ENCODE measurements at places on chromosomes 16 and 17.

DNA sequence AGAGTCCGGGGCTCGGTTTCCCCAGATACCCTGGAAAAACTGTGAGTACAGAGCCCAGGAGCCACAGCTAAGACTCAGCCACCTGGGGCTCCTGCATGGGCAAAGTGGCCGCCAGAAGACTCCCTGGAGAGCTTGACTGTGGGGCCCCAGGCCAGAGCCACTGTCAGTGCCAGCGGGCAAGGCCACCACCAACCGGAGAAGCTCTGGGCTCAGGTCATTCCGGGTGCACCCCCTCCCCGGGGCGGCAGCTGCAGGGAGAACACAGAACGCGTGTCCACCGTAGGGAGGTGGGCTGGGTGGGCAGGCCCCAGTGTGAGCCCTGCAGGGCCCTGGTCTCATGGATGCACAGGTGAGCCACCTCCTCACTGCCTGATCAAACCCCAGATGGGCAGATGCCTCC, 22.3 kb upstream of the RBFOX3 start:
- no peak for DNase-seq

DNA sequence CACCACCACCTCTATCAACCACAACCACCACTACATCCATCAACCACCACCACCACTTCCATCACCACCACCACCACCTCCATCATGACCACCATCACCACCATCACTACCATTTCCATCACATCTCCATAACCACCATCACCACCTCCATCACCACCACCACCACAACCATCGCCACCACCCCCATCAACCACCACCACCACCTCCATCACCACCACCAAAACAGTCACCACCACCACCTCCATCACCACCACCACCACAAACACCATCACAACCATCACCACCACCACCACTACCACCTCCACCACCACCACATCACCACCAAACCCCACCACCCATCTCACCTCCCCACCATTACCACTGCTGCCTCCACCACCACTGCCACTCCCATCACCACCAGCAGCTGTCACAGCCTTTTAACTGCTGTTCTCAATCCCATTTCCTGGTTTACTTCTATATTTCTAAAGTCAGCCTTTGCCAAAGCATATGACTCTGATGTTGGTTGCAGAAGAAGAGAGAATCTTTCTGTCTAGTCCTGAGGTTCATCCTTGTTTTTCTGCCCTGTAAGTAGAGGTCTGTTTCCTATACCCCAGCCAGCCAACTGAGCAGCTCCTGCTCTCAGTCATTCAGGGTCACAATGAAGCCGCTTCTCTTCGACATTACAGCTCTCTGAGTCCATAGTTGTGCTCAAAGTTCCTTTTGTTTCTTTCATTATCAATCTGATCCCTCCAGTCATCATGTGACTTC, 14.0 kb downstream of the MARCHF10 start:
- DNase-seq = no peak

DNA sequence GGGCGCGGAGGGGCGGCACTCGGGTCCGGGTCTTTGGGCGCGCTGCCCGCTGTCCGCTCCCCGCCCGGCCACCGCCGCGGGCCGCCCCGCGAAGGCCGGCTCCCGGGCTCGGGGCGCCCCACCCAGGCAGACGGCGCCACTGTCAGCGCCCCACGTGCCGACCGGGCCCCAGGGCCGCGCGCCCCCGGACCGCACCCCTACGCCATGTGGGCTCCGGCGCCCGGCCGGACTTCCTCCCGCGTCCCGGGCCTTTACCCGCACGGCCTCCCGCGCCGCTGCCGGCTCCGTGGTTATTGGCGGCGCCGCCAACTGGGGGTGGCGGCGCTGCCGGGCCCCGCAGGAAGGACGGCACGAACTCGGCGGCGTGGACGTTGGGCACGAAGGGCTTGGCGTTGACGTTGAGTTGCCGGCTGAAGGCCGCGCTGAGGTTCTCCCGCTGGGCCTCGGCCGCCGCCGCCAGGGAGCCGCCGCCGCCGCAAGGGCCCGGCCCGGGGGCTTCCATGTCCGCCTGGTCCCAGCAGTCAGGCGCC, 577 bp downstream of the GSPT1 start:
- no peak for DNase-seq

DNA sequence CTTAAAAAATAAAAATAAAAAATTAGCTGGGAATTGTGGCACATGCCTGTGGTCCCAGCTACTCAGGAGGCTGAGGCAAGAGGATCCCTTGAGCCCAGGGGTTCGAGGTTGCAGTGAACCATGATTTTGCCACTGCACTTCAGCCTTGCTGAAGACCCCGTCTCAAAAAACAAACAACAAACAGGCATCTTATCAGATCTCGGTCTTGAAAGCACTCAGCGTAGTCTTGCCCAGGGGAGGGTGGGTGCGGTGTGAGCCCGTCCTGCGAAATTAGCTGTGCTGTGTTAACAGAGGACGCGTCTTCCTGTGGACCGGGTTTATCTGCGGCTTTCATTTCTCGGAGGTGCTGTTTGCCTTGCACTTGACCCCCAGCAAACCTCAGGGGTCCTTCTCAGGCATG, 5.4 kb downstream of the GAA start:
- DNase-seq = no peak

GRCh38 chr16:57648125-57648524, 19.7 kb downstream of the ADGRG1 start:
- DNase-seq = no peak

DNA sequence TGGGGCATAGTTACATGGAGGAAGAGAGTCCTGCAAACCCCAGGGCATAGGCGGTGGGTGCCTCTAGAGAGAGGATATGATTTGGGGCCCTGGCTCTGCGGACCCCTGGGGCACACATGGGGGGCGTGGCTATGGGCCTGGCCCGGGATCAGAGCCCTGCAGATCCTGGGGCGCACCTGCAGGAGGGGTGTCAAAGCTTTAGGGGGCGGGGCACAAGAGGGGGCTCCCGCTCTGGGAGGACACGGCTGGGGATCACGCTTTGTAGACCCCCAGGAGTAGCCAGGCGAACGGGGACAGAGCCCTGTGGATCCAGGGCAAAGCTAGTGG, 497 bp downstream of the BCL7C start:
- DNase-seq = no peak

DNA sequence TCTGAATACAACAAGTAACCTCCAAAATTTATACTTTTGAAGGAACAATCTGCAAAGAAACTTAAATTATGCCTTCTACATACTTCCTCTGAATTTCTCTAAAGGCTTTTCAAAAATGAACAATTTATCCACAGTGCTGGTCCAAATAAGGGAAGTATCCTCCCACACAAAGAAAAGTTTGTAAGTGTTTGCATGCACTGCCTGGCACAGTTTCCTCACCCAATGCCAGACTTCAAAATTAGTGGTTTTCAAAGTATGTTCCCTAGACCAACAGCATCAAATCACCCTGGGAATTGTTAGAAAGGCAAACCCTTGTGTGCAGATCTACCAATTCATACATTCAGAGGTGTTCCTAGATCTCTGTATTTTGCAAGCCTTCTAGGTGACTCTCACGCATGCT, 82.5 kb downstream of the PCTP start:
- no peak for DNase-seq

DNA sequence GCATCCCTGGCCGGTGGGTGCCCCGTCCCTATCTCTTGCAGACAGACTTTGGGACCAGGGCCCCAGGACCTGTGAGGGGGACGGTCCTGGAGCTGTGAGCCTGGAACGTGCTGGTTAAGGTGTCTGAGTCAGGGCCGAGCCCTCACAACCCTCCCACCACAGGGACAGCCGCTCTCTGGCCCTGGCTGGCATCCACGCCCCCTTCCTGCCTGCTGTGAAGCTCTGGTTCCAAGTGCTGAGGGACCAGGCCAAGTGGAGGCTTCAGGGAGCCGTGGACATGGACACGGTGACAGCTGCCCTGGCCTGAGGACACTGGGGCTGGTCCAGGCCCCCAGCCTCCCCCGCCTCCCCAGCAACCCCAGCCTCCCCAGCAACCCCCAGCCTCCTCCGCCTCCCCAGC, 6.6 kb downstream of the TSR3 start:
- no peak for DNase-seq

GRCh38 chr16:54952195-54952594, 21.5 kb downstream of the IRX5 start:
- no peak for DNase-seq

- no peak for DNase-seq
Observed at GRCh38 chr17:8122422-8122923, 1.4 kb downstream of the HES7 start.

- no peak for DNase-seq
Observed at GRCh38 chr17:74964988-74965622, 7.5 kb downstream of the HID1 start.

- peak; percentile 11 for DNase-seq
Observed at GRCh38 chr17:77266891-77267341, 126.1 kb downstream of the SEC14L1 start.

DNA sequence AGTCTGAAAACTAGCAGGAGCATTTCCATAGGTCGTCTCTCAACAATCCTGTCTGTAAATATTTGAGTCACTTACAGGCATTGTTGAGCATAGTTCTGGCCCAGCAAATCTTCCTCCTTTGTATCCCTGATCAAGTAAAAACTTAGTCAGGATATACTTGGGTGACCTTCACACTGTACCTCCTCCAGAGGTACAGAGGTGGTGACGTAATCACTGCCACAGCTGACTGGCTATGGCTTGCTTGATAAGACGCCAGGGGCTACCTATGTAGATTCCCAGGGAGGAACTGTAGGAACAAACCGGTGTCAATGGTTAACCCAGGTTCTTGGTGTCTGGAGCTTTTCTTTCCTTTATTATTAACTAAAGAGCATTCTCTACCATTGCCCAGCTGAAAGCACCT, at the start of gene KCNJ16:
Gene KCNJ16 (plus strand): TSS at position 270 of the 400 bp plus-strand sequence. CDS start 56,863 bp downstream, outside the sequence.
- DNase-seq = no peak

DNA sequence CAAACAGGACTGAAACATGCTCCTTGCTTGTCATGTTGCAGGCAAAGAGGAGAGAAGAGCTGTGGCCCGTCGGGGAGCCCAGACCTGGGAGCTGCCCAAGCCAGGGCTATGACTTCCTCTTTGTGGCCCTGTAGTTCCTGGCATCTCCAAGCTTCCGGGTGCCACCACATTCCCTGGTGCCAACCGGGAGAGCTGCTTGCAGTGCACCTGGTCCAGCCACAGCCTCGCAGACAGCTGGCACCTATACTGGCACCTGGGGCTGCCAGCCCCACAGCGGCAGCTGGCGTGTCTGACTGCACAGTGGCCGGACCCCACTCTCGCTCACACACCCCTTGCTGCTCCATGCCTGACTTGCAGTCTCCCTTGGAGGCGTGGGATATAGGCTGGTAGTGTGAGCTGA, 37.1 kb upstream of the FOXJ1 start:
- DNase-seq = no peak

GRCh38 chr17:78448356-78448993, 70.0 kb downstream of the PGS1 start:
- no peak for DNase-seq
